ENCODE measurements at places on chromosomes 4 and X. TPM values are rescaled to one million over a fixed set of nuclear protein-coding genes. Genes with fewer than 3 reads are reported as not detected.

DNA sequence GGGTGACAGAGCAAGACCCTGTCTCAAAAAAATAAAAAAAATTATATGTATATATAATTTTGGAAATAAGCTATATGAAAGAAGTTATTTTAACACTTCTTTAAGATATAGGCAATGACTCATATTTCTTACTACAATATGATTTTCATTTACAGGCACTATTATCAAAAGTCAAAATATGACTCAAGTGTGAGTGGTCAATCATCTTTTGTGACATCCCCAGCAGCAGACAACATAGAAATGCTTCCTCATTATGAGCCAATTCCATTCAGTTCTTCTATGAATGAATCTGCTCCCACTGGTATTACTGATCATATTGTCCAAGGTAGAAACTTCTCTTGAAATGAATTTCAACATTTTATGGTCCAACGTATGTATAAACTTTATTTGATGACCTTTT, 20.8 kb downstream of the OCIAD1 start:
- no peaks in the 10 kb centered on the region for H3K27me3 ChIP-seq
- H3K4me1 ChIP-seq, result no peaks in the 10 kb centered on the region
- no peak overlapping the region for H3K4me3 ChIP-seq

The ZFYVE28 gene
- 3.7 TPM for polyA plus RNA-seq

The MAGEC2 gene
- polyA plus RNA-seq, result not detected

The CDKL2 gene
- polyA plus RNA-seq, result 6.0 TPM

The ARL9 gene
- polyA plus RNA-seq, result 0.34 TPM

The TCP11X2 gene
- polyA plus RNA-seq, result 0.17 TPM

GRCh38 chr4:8118035-8118434, 40.6 kb downstream of the ABLIM2 start:
- H3K4me1 ChIP-seq, result no peaks in the 10 kb centered on the region
- no peak overlapping the region for H3K4me3 ChIP-seq
- no peak overlapping the region for H3K27ac ChIP-seq
- no peaks in the 10 kb centered on the region for H3K27me3 ChIP-seq
- H3K36me3 ChIP-seq, result no peaks in the 10 kb centered on the region
- DNase-seq, result peak; percentile 28

DNA sequence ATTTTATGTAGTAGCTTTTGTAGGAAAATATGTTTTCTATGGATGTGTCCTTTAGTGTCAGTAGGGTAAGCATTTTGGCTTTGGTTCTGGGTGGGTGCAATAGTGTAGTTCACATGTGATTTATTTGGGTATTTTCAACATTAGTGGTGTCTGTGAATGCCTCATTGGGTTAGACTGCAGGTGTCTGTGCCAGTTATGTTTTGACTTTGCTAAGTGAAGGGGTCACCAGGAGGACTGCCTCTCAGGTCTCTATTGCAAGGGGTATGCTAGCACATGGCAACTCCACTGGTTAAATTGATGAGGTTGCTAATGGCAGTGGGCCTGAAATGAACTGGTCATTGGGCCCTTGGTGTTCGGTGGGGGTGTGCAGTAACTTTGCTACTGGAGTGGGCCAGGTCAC, 467.1 kb downstream of the NAF1 start:
- no peak overlapping the region for H3K27ac ChIP-seq
- no peaks in the 10 kb centered on the region for H3K36me3 ChIP-seq
- DNase-seq, result no peak
- no peak overlapping the region for H3K4me3 ChIP-seq
- no peaks in the 10 kb centered on the region for H3K27me3 ChIP-seq
- H3K4me1 ChIP-seq, result no peaks in the 10 kb centered on the region

The BEX1 gene
- polyA plus RNA-seq, result 13.3 TPM

DNA sequence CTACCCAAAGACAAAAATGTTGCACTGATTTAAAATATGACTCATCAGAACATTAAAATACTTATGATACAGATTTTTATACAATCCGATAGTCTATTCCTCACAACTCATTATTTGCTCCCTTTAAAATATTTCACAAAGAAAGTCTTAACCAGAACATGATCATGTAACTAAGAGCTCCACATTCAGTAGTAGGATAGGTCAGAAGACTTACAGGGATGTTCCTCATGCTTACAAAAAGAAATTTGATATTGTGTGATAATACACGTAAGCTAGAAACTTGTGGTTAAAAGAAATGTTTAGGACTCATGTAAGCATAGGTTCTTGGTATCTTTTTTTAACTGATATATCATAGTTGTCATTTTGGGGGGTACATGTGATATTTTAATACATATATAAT, 235.9 kb downstream of the PALLD start:
- no peak for DNase-seq
- no peak overlapping the region for H3K4me3 ChIP-seq
- no peak overlapping the region for H3K27ac ChIP-seq
- no peaks in the 10 kb centered on the region for H3K4me1 ChIP-seq
- H3K36me3 ChIP-seq, result no peaks in the 10 kb centered on the region
- no peaks in the 10 kb centered on the region for H3K27me3 ChIP-seq

The LETM1 gene
- polyA plus RNA-seq, result 22.5 TPM

DNA sequence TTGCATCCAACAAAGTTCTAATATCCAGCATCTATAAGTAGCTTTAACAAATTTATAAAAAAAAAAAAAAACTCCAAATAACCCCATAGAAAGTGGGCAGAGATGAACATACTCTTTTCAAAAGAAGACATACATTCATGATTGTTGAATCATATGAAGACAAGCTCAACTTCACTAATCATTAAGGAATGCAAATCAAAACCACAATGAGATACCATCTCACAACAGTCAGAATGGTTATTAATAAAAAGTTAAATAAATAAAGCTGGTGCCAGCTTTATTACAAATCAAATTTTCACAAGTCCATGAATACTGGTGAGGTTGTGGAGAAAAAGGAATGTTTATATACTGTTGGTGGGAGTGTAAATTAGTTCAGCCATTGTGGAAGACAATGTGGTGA, 592.0 kb downstream of the IQCM start:
- no peak overlapping the region for H3K4me3 ChIP-seq
- H3K4me1 ChIP-seq, result no peaks in the 10 kb centered on the region

All from left lung (tissue), 14 donors.